HepG2 (cell line): ENCODE measurements at places on chromosomes 12 and 14.

GRCh38 chr12:51011955-51012354, 14.2 kb downstream of the SLC11A2 start:
- peaks cover 9% of the 10 kb centered on the region; the same call in 2 of the 3 replicates for H3K36me3 ChIP-seq
- no peak overlapping the region for H3K4me3 ChIP-seq
- no peak for DNase-seq
- H3K4me1 ChIP-seq, result peaks cover 3% of the 10 kb centered on the region
- H3K27ac ChIP-seq, result no peak overlapping the region

- no peak overlapping the region for H3K4me3 ChIP-seq
- no peak for DNase-seq
- no peaks in the 10 kb centered on the region for H3K27me3 ChIP-seq
- H3K27ac ChIP-seq, result no peak overlapping the region
These were observed 22.6 kb downstream of the CBX5 start for GRCh38 chr12:54257332-54257731.

- no peak overlapping the region for H3K27ac ChIP-seq
- DNase-seq, result no peak
- no peaks in the 10 kb centered on the region for H3K36me3 ChIP-seq
- H3K4me1 ChIP-seq, result no peaks in the 10 kb centered on the region
- no peaks in the 10 kb centered on the region for H3K27me3 ChIP-seq
These were observed 146.4 kb upstream of the LMNTD1 start for GRCh38 chr12:25699454-25699853.

DNA sequence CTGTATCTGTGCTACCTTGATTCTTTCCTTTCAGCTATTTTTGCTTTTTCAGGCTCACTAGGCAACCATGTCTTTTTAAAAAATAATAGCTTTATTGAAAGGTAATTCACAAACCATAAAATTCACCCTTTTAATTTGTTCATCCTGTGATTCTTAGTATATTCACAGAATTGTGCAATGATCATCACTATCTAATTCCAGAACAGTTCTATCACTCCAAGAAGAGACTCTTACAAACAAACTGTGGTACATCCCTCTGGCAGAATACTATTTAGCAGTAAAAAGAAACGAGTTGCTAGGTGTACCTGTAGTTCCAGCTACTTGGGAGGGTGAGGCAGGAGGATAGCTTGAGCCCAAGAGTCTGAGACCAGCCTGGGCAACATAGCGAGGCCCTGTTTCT, 14.8 kb downstream of the CREBL2 start:
- H3K27me3 ChIP-seq, result no peaks in the 10 kb centered on the region
- no peak for DNase-seq
- H3K4me1 ChIP-seq, result peaks cover 35% of the 10 kb centered on the region
- H3K36me3 ChIP-seq, result no peaks in the 10 kb centered on the region
- H3K4me3 ChIP-seq, result no peak overlapping the region
- no peak overlapping the region for H3K27ac ChIP-seq

- no peak overlapping the region for H3K4me3 ChIP-seq
- peaks cover 9% of the 10 kb centered on the region for H3K36me3 ChIP-seq
- H3K4me1 ChIP-seq, result peaks cover 8% of the 10 kb centered on the region; the same call in 1 of the 2 replicates
These were observed 56.5 kb downstream of the KDM2B start for GRCh38 chr12:121524196-121524916.

GRCh38 chr14:42322531-42323284, 716.0 kb downstream of the LRFN5 start:
- no peaks in the 10 kb centered on the region for H3K36me3 ChIP-seq
- H3K4me1 ChIP-seq, result no peaks in the 10 kb centered on the region
- DNase-seq, result no peak

GRCh38 chr12:69007855-69008351, 74.9 kb upstream of the CPM start:
- no peak for DNase-seq
- no peaks in the 10 kb centered on the region for H3K4me1 ChIP-seq
- H3K27me3 ChIP-seq, result no peaks in the 10 kb centered on the region
- no peaks in the 10 kb centered on the region for H3K36me3 ChIP-seq
- no peak overlapping the region for H3K27ac ChIP-seq

- no peaks in the 10 kb centered on the region for H3K36me3 ChIP-seq
- no peaks in the 10 kb centered on the region for H3K27me3 ChIP-seq
- no peak overlapping the region for H3K4me3 ChIP-seq
- peaks cover 13% of the 10 kb centered on the region for H3K4me1 ChIP-seq
These were observed 342.1 kb upstream of the RGS6 start for GRCh38 chr14:71590131-71590530.
